ENCODE measurements at places on chromosomes 16 and 17.

DNA sequence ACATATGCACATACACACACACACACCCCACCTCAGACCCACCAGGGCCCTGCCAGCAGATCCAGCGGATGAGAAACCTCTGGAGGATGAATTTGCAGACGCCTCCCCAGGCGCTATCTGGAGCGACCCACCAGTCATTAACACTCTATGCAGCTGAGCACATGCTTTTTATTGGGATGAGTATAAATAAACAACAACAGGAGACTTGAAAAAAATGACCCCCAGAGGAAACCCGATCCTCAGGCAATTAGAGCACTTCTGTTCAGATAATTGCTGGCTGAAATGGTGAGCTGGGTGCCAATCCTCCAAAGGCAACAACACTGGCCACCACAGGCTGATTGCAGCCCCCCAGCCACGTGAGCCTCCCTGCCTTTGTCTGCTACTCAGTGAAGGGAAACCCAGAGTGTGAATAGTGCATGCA is 32.9 kb downstream of the DYNLRB2 start:
- no peak for DNase-seq

- no peak for DNase-seq
Measured at GRCh38 chr17:74089380-74089779, 114.1 kb upstream of the RPL38 start.

DNA sequence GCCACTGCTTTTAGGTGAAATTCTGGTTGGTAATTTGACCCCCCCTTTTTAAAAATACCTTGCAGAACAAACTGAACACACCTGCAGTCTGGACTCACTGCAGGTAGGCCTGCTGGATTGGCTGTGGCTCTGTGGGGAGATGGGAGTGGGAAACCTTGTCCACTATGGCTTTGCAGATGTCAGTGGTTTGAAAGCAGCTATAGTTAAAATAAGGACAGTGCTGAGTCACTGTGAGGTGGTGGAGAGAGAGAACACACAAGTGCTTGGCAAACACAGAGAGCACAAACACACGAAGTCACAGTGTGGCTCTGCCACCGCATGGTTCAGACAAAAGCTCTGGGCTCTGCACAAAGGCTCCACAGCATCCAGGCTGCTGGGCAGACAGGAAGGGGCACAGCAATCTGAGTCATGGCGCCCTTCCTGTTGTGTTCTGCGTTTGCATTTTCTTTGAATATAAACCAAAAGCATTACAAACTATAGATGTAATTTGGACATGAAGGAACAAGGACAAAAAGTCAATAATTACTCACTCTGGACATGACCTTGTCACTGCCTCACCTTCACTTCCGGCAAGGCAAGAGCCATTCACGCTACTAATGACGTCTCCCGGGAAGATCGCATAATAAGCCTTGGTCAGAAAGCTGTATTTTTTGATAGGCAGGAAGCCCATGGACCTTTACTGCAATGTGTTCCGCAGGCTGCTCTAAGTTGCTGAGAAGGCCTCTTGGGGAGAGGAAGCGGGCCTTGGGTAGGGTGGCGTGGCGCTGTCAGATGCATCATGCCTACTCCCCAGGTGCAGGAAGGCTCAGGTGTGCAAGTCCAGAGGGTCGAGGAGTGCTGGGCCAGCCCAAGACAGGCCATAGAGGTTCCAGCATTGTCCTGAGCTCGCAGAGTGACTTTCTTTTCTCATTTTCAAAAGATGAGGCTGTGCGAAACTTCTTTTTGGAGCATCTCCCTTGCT is 60.1 kb upstream of the MED9 start:
- DNase-seq, result no peak

DNA sequence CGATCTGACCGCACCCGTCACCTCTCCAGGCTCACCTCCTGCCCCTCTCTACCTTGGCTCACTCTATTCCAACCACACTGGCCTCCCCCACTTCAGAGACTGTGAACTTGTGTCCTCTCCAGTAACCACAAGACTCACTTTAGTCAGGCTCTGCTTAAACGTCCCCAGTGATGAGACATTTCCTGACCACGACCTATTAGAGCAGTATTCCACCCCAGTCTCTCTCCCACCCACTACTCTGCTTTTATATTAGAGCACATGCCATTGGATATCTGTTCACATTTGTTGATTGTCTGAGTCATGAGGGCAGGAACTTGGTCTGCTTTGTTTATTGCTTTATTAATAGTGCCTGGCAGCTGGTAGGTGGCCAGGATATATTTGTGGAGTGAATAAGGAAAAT is 20.1 kb downstream of the COX11 start:
- no peak for DNase-seq

DNA sequence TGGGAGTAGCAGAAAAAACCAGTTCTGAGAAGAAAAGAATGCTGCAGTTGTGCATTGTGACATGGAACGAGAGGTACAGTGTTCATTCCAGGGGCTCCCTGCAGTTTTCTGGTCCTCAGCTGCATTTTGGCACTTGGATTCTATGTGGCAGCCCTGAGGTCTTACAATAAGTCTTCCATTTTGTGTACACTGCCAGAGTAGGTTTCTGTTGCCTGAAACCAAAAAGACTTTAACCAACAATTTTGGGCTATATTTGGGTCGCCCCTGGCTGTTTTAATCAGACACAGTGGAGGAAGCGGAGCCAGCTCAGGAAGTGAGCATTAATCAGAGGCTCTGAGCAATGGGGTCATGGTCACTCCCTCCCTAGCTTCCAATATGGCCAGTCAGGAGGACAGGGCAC is 15.7 kb downstream of the DYNLRB2 start:
- DNase-seq, result no peak

DNA sequence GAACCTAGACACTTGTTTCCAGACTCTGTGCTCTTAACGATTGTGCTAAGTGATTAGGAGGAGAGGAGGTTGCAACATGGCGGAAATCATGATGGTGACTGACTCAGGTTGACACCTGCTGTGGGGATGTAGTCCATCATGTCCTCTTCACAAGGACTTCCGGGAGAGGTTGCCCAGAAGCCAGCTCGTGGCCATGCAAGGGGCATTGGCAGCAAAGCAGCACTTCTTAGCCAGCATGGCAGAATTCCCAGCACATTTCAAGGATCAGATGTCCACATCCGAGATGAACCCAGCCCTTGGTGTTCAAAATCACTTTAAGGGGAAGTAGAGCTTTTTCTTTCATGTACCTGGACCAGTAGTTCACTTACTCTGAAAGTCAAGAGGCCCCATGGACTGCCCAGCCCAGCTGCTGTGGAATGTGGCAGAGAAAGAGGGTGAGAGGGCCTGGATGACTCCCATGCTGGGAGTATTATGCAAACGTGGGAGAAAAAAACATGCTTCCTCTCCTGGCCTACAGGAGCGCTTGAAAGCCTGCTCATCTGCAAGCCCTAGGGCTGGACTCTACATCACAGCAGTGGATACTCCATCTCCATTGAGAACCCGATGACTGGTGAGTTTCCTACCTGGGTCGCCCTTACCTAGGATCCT is 65.5 kb downstream of the IRX6 start:
- no peak for DNase-seq

GRCh38 chr17:9457005-9457404 is 118.6 kb downstream of the STX8 start:
- DNase-seq, result no peak

GRCh38 chr17:18156171-18156975 is 27.3 kb upstream of the ALKBH5 start:
- DNase-seq, result no peak
